ENCODE measurements at places on chromosomes 2 and 18.

- DNase-seq: no peak
Measured at GRCh38 chr18:26867471-26867870, 2.0 kb upstream of the AQP4 start.

DNA sequence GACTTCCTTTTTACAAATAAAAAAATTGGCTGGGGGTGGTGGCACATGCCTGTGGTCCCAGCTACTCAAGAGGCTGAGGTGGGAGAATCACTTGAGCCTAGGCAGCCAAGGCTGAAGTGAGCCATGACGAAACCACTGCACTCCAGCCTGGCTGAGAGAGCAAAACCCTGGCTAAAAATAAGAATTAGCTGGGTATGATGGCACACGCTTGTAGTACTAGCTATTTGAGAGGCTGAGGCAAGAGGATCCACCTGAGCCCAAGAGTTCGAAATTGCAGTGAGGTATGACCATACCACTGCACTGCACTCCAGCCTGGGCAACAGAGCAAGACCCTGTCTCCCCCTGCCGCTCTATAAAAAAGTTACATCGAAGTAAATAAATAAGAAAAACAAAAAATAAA lies 33.7 kb downstream of the GFPT1 start:
- no peak for DNase-seq

DNA sequence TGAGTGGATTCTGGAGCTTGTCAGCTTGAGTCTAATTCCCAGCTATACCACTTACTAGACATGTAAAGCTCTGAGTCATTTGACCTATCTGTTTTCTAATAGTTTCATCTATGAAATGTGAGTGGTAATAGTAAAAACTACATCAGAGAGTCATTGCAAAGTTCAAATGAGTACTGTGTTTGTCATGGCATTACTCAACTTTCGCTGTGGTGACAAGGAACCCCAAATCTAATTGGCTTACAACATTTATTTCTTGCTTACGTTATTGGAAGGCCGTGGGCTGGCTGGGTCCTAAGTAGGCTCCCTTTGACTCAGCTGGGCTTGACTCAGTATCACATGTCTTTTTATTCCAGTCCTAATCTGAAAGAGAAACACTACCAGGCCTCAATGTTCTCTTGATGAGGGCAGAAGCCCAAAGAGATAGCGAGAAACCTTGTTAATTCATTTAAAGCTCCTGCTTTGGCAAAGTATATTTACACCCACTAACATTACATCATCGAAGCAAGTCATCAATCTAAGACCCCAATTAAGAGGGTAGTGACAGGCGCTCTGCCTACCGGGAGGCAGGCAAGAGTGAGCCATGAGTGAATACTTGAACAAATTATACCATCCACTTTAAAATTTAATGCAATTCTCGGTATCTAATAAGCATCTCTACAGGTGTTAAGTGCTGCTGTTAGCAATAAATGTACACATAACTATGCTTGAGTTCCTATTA lies 431.8 kb upstream of the SPHKAP start:
- DNase-seq: no peak

DNA sequence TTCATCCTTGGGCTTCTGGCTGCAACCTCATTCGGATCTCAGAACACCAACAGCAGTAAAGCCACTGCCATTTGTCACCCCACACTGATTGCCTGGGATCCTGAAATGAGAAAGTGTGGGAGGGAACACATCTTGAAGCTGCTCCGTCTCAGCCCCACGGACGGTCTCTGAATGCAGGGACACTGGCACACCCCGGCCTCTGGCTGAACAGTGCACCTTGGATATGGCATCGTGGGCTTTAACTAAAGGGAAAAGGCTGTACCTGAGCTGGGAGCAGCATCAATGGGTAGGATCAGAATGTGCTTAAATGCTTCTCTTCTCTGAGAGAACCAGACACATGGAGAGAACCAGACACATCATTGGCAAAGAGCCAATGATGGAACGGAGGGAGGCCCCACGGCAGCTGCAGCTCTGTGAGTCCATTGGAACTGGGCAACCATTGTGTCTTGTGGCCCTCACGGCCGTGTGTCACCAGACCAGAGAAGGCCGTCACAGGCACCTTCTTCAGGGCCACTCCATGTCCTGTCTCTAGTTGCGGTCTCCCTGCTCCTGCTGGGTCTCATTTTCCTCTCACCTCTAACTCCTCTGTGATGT lies 193.4 kb upstream of the MYT1L start:
- DNase-seq: peak; percentile 17

DNA sequence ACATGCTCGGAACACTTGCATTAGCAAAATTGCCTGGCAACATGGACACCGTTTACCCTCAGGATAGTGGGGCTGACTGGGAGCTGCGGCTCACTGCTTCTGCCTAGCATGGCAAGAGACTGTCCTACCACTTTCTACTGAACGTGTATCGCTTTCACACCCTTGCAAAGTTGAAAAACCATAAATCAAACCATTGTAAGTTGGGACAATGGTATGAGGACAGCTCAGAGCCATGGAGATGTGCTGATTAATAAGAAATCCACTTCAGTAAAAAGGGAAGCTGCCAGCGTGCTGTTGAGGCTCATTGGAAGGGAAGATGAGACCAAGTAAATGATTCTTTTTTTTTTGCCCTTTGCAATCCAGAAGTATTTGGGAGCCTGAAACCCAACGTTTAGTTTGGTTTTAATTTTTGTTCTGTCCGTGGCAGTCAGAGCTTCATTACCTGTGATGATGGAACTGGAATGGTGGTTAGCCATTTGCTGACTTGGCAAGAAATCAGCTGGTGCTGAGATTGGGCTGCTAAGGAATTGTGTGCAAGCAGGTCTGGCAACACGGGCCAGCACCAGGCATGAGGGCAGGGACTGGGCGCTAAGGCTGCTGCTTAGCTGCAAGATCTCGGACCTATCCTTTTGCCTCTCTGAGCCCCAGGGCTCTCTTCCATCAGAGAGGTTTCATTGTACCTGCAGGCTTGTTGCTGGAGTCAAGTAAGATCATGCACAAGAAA lies 75.5 kb upstream of the HS6ST1 start:
- DNase-seq: no peak

- no peak for DNase-seq
Measured at GRCh38 chr2:62152000-62152399, 43.9 kb upstream of the B3GNT2 start.

- no peak for DNase-seq
Measured at GRCh38 chr2:37005118-37005868, 39.0 kb upstream of the STRN start.

GRCh38 chr18:70151614-70152013 lies 53.9 kb downstream of the RTTN start:
- no peak for DNase-seq

All from umbilical cord (tissue), 2 donors.